ENCODE measurements at places on chromosomes 3 and 15.

GRCh38 chr3:101828691-101829436 is 20.4 kb upstream of the NFKBIZ start:
- peaks cover 32% of the 10 kb centered on the region for H3K4me1 ChIP-seq
- no peak overlapping the region for H3K27ac ChIP-seq
- H3K27me3 ChIP-seq: no peaks in the 10 kb centered on the region
- DNase-seq: no peak

DNA sequence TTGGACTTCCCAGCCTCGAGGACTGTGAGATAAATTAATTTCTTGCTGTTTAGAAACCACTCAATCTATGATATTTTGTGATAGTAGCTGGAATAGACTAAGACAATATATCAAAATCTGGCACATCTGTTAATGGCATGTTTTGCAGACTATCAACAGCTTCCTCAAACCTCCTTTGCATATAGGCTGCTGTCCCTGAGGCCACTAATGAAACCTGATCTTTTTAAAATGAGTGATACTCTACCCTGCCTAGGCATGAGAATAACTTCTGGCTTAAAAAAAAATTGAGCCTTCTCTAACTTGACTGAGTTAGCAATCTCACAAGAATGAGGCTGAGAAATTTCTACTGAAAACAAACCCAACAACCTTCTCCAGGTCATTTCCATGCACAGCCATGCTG is 176.0 kb upstream of the CRBN start:
- H3K27me3 ChIP-seq: peaks cover 3% of the 10 kb centered on the region
- H3K27ac ChIP-seq: no peak overlapping the region
- DNase-seq: no peak
- no peaks in the 10 kb centered on the region for H3K36me3 ChIP-seq
- peak overlapping the region; percentile 20 for H3K4me3 ChIP-seq

- H3K27ac ChIP-seq: no peak overlapping the region
- no peak overlapping the region for H3K4me3 ChIP-seq
- H3K36me3 ChIP-seq: no peaks in the 10 kb centered on the region
- peaks cover 4% of the 10 kb centered on the region for H3K4me1 ChIP-seq
These were observed 15.8 kb downstream of the EFCC1 start for GRCh38 chr3:129016720-129017483.

- no peaks in the 10 kb centered on the region for H3K36me3 ChIP-seq
- no peak overlapping the region for H3K4me3 ChIP-seq
- no peak overlapping the region for H3K27ac ChIP-seq
- no peak for DNase-seq
These were observed 13.1 kb downstream of the ROBO2 start for GRCh38 chr3:77052733-77053670.

- no peak overlapping the region for H3K27ac ChIP-seq
- DNase-seq: no peak
- no peaks in the 10 kb centered on the region for H3K4me1 ChIP-seq
- peaks cover 17% of the 10 kb centered on the region for H3K36me3 ChIP-seq
These were observed 66.4 kb upstream of the GOLGA6B start for GRCh38 chr15:72588096-72588495.

DNA sequence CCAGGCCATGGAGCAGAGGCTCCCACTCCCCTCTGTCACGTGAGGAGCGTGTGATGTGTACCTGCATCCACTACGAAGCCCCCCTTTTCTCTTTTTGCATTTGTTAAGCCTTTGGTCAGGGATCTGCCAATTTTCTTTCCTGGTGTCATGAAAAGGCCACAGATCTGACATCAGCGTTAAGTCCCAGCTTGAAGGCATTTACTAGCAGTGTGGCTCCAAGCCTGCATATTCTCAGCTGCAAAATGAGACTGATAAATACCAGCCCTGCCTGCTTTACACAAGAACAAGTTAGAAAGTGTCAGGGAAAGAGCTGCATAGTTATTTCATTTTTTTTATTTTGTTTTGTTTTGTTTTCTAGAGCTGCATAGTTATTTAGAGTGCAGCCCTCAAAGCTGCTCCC is 2.3 kb upstream of the ANKRD63 start:
- peaks cover 28% of the 10 kb centered on the region for H3K4me1 ChIP-seq
- H3K27me3 ChIP-seq: peaks cover 59% of the 10 kb centered on the region
- no peak for DNase-seq
- H3K36me3 ChIP-seq: no peaks in the 10 kb centered on the region

All from type B pancreatic cell (in vitro differentiated cells).